ENCODE measurements at places on chromosomes 3 and 15. TPM values are rescaled to one million over a fixed set of nuclear protein-coding genes. Genes with fewer than 3 reads are reported as not detected.

The SLC6A1 gene
- not detected for polyA plus RNA-seq

DNA sequence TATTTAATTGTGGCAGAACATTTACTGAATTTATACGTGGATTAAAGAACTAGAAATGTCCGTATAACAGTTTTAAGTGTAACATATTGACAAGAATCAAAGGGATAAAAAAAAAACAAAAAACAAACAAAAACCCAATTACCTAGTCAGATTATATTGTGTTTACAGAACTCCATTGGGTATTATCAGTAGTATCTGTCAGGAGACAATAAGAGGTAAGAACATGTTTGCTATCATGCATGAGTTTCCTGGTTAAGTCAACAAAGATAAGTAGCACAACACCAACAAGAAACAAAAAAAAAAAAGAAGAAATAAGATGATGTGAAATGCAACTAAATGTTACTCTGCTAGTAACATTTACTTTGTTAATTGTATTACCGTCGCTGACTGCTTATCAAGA, 570.6 kb downstream of the ZBBX start:
- no peak for DNase-seq

DNA sequence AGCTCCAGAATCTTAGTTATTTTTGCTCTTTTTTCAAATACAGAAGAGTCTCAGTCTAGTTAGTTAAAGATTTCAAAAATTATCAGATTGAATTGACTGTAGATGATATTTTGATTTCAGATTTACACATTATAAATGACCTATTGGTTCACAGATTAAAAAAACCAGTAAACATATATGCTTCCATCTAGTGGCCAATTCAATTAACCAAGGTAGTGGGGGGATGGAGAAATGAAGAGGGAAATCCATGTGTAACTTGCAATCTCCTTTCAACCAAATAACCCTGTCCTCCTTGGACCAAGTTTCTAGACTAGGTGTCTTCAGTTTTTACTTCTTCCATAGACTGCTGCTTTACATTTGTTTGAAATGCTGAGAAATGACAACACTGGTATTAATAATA, 789.8 kb downstream of the ROBO1 start:
- peak; percentile 29 for DNase-seq

- no peak for DNase-seq
Observed at GRCh38 chr3:89042236-89042835, 65.1 kb upstream of the EPHA3 start.

- no peak for DNase-seq
Observed at GRCh38 chr15:66729331-66729951, 27.4 kb downstream of the SMAD6 start.

- no peak for DNase-seq
Observed at GRCh38 chr3:151591441-151591840, 130.6 kb upstream of the IGSF10 start.

- no peak for DNase-seq
Observed at GRCh38 chr3:11591391-11592282, 52.1 kb downstream of the VGLL4 start.

- DNase-seq, result no peak
Observed at GRCh38 chr15:41019174-41019573, 65.9 kb downstream of the CHAC1 start.

GRCh38 chr3:52434491-52435115, 10.3 kb downstream of the SEMA3G start:
- no peak for DNase-seq

The SMC4 gene
- polyA plus RNA-seq, result 123 TPM

DNA sequence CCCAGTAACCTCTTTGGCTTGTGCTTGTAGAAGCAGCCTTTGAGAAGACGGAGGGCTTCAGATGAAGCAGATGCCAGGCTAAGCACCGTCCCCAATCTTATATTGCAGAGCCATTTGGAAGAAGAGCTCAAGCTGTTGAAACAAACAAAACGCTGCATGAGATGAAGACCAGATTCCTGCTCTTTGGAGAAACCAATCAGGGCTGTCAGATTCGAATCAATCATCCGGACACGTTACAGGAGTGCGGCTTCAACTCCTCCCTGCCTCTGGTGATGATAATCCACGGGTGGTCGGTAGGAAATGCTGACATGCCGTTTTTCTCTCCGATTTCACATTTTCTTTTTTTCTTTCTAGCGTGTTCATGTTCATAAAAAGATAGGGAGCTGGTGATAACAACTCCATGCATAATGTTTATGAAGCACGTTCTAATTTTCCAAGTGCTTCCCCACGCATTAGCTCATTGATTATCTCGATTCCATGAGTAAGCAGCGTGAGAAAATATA, 106.5 kb downstream of the LIPC start:
- DNase-seq, result no peak

GRCh38 chr15:74542166-74543042, 1.4 kb downstream of the ARID3B start:
- no peak for DNase-seq

DNA sequence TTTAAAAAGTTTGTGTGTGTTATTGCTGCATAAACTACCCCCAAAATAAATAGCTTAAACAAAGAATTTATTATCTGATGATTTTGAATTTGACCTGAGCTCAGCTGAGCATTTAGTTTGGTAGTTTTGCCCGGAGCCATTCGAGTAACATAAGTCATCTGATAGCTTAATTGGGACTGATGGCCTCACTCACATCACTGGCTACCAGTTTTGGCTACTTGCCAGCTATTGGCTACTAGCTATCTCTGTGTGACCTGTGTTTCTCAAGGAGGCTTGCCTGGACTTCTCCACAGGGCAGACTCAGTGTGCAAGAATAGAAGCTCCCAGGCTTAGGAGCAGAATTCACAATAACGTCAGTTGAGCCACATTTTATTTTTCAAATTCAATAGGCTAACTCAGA, 9.0 kb downstream of the CNTN3 start:
- no peak for DNase-seq

GRCh38 chr3:139418144-139418543, 28.7 kb upstream of the COPB2 start:
- no peak for DNase-seq

DNA sequence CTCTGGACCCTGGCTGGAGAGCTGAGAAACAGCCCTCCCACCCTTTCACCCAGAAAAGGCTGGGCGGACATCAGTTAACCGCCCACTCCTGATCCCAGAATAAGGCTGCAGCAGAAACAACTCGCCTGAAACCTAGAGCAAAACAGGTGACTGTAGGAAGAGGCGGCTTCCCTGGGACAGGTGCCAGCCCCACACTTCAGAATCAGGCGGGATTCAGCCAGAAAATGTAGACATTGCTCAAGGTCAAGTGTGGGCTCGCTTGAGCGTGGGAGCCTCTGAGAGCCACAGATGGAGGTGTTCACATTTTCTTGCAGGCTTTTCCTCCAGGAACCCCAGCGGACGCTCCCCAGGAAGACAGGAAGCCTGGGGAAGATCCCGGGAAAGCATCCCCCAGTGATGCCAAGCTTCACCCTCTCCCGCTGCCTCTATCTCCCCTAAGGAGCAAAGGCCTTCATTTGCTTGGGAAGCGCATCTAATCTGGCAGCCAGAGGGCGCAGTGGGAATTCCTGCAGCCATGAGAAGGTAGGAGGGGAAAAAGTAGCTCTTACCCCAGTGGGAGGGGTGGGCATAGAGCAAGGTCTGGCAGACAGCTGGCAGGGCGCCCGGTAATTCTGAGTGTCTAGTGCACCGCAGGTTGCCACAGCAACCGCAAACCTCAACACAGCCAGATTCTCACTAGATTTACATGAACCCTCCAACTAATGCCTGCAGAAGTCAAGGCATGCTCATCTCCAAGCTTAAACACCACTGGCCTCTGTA, 77.7 kb downstream of the OCA2 start:
- peak; percentile 38 for DNase-seq

DNA sequence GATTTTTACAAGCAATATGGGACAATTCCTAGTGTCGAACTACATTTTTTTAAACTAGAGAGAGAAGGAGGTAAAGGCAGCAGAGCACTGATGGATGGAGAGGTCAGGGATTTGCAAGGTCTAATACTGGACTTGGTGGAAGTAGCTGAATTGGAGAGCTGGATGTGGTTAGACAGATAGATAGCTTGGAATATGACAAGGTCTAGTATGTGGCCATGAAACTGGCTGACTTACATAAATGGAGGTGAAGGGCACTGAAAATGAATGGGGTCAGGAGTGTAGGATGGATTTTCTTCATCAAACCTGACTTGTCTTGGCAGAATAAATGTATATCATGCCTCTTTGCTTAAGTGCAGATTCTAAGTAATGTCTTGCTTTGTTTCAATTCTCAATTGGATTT, 10.1 kb upstream of the RTP4 start:
- DNase-seq, result no peak

DNA sequence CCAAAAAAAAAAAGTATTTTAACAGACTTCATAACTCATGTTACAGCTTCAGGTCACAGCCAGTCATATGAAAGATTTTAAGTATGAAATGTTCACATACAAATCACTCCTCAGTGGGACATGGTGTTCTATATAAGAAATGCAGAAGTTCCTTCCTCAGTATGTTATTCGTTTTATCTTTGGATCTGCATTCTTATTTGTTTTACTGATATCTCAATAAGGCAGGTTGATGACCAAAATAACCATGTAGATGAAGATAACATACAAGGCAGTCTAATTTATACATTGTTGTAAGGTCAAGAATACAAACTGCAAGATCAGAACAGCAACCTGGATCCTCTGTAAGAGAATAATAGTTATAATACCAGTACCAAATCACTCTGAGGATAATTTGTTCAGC, 75.6 kb downstream of the CHAC1 start:
- DNase-seq, result no peak

The CD276 gene
- 30.3 TPM for polyA plus RNA-seq

DNA sequence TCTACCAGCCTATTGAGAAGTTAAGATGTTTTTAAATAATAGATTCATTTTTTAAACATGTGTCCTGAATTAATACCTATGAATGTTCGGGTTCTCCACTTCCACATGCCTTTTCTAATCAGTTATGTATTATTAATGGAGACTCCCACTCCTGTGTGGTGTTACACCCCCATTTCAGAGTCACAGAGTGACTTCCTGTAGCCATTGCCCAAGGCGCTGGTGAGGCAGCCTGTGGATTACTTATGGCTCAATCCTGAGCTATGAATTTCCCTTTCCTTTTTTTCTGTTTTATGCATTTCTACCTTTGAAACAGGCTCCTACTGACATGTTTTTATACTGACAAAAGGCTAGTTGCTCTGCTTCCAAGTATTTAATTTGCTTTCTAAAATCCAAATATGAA, 162.3 kb downstream of the GABRG3 start:
- DNase-seq, result no peak

- DNase-seq, result no peak
Observed at GRCh38 chr3:114623420-114624046, 329.7 kb downstream of the TIGIT start.

DNA sequence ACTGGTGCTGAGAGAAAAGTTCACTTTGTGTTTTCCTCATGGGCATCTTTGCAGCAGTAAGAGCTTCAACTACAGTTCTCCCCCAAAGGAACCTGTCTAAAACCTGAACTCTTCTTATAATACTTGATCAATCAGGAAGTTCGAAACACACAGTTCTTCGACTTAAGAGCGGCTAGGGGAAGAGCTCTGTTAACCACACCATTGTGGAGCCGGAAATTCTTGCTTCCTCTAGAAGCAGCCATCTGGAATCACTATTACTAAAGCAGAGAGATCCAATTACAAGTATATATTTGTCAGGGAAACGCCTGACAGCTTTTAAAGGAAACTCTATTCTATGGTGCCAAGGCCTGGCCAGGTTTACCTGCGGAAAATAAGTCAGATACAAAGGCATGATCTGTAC, 337.3 kb upstream of the CBLB start:
- no peak for DNase-seq

DNA sequence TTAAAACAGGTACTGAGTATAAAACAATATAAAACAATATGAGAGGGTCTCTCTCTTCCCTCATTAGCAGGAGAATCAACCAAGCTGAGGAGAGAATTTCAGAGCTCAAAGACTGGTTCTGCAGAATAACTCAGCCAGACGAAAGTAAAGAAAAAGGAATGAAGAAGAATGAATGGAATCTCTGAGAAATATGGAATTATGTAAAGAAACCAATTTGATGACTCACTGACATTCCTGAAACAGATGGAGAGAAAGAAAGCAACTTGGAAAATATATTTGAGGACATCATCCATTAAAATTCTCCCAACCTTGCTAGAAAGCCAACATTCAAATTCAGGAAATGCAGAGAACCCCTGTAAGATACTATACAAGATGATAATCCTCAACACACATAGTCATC, 630.9 kb downstream of the PYDC2 start:
- no peak for DNase-seq

DNA sequence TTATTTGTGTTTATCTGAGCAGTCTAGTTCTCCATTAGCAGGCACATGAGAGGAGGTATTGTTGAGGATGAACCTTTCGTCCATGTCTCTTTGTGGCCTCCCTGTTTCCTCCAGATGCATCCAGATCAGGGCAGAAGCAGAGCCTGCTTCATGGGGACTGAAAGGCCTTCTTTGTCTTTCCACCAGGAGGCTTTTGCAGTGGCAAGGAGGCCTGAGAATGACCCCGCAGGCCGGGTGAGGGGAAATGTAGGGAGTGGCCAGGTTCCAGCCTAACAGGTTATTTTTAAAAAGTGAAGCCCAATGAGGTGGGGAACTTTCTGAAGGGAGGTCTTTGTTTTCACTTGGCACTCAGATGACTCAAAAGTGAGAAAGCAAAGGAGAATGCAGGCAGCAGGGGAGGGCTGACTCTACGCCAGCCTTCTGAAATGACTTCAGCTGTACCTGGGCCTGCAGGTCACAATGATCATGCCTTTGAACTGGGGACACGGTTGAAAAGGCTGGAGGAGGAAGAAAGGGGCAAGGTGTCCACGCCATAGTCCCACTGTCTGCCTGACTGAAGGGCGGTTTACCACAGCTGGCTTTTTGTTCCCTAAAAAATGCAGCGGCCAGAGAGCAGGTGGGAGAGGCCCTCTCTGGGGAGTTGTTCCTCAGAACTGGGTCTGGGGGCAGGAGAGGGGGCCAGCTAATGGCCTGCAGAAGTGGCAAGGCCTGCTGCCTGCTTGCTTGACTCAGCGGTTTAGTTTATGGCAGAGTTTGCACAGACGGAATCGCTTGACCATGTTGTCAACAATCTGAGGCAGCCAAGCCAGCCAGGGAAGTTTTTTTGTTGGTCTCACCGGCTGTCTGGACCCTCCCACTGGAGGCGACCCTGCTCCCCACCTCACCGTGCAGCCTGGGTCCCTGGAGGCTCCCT, 28.7 kb downstream of the CMTM7 start:
- peak; percentile 43 for DNase-seq

The ROPN1B gene
- not detected for polyA plus RNA-seq

The TNFSF10 gene
- polyA plus RNA-seq, result 0.48 TPM

DNA sequence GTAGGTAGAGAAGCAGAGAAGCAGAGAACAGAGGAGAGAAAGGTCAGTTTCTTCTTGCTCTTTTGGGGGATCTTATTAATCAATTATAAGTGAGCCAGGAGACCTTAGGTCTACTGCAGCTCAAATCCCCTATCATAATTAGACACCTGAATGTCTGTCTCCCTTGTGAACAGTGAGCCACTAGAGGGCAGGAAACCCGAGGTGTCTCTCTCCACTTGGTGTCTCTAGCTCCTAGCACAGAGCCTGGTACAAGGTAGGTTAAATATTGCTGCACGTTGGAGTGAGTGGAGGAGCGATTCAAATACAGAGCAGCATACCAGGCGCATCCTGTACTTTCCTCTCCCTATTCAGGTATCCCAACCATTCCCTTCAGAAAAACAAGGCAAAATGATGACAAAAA, 2.0 kb upstream of the ST8SIA2 start:
- peak; percentile 76 for DNase-seq

The SLC22A14 gene
- not detected for polyA plus RNA-seq
